Spinal cord (tissue), 10 donors: ENCODE measurements at places on chromosomes 12 and 14.

DNA sequence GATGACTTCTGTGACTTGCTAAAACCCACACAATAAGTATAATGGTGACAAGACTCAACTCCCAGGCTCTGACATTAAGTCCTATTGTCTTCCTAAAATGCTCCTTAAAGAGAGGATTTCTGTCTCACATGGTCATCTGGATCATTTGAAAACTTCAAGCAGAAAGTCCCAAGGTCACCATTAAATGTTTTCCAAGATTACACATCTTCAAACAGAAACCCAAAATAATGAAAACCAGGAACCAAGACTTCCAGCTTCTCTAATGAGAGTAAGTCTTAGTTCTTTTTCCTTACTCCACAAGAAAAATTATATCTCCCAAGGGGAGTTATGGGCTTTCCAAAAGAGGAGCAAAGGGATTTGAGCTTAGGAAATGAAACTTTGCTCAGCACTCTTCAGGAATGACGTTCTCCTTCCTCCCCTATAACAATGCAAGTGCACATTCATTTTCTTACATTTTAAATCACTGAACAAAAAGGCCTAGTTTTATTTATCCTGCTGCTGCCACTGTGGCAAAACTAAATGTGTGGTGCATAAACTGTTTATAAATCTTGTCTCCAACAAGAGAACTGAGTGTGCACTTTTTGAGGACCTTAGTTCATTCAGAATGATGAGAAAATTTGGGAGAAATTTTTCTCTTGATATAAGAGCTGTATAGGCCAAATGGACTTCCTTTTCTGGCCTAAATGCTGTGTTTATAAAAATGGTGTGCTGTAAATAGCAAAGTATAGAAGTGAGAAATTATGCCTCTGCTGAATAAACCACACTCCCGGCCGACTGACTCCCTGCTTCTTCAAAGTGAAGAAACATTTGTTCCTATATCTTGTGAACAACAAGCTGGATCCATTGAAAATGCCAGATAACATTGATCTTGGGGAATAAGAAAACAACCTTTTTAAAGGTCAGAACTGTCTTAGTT lies 148.4 kb upstream of the PLEKHG7 start:
- no peak for DNase-seq

GRCh38 chr14:54774824-54775223 lies 127.8 kb downstream of the GCH1 start:
- DNase-seq = no peak

GRCh38 chr12:124792961-124793441 lies 70.7 kb downstream of the SCARB1 start:
- DNase-seq = peak; percentile 41

- DNase-seq = no peak
These were observed 9.0 kb downstream of the SLC25A47 start for GRCh38 chr14:100332071-100332639.

GRCh38 chr12:64696080-64696741 lies 63.0 kb downstream of the GNS start:
- peak; percentile 61 for DNase-seq

DNA sequence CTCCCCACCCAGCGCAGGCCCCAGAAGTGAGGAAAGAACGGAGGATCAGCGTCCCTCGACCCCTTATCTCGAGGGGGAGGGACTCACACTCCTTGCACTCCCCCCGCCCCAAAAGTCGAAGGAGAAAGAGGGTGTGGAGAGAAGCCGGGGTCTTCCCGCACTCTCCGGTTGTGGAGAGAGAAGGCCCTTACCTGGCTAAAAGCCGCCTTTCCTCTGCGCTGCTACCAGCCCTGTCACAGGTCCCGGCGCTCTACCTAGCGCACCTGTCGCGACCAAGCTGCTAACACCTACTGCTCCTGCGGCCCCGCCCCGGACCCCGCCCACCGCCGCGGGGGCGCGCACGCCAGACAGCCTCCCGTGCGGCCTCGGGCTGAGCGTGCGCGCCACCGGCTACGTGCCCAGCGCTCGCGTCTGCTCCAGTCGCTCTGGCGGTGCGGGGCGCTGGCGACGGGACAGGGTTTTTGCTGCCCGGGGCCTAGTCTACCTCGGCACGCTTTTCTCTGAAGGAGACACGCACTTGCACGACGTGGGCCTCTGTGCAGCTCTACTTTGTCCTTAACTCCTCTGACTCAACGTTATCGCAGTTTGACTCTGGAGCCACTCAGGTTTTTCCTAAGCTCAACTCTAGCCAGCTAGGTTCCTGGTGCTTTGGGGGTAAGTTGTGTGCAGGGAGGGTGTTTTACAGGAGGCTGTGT lies at the start of gene LIMA1:
LIMA1 (minus strand) TSS at position 292 of the 695 bp plus-strand sequence. CDS start 34,769 bp downstream, outside the sequence.
- peak; percentile 96 for DNase-seq

DNA sequence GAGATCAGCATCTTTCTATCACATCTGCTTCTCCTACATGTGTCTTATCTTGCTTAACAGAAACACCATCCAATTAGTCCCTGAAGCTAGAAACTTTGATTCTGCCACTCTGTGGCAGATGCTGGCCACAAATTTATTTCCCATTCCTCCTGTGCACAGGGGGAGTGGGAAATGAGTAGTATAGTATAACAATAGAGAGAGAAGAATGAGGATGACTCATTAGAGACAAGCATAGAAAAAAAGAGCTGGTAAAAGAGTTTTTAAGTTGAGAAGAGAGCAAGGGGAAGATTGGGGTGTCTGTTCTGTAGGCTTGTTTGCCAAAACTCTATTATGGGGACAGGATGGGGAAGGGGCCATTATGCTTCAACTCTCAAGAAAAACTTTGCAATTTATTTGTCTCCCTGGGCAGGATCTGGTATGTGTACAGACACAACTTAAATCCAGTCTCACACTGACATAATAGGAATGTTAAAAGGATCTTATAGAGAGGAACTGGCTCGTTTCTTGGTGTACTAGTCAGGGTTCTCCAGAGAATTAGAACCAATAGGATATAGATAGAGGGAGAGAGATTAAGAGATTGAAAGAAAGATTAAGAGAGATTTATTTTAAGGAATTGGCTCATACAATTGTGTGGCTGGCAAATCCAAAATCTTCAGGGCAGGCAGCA lies 142.6 kb upstream of the CPSF6 start:
- DNase-seq = peak; percentile 30

GRCh38 chr12:75998292-75999063 lies 33.1 kb downstream of the PHLDA1 start:
- no peak for DNase-seq

DNA sequence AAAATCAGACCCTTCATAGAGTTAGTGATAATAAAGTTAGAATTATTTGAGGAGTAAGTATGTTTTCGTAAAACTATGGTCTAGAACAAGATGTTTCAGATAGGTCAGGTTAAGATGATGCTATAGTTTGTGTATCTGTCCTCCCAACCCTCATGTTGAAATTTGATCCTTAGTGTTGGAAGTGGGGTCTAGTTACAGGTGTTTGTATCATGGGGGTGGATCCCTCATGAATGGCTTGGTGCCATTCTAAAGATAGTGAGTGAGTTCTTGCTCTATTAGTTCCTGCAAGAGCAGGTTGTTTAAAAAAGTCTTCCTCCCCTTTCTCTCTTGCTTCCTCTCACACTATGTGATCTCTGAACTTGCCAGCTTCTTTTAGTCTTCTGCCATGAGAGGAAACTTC lies 707.3 kb upstream of the FOXG1 start:
- DNase-seq = no peak

DNA sequence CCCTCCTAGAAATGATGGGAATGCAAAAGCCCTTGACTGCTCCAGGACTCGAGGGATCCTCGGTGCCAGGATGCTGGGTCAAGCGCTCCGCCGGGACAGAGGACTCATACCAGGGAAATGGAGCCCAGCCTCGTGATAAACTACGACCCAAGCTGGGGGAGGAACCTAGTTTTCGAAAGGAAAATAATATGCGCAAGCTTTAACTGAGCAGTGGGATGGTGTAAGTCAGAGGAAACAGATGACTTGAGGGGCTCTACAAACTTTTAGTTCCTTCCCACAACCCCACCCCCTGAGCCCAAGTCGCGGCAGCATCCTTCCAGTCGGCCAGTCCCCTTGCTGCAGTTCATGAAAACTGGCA lies 654 bp upstream of the SUPT16H start:
- no peak for DNase-seq

DNA sequence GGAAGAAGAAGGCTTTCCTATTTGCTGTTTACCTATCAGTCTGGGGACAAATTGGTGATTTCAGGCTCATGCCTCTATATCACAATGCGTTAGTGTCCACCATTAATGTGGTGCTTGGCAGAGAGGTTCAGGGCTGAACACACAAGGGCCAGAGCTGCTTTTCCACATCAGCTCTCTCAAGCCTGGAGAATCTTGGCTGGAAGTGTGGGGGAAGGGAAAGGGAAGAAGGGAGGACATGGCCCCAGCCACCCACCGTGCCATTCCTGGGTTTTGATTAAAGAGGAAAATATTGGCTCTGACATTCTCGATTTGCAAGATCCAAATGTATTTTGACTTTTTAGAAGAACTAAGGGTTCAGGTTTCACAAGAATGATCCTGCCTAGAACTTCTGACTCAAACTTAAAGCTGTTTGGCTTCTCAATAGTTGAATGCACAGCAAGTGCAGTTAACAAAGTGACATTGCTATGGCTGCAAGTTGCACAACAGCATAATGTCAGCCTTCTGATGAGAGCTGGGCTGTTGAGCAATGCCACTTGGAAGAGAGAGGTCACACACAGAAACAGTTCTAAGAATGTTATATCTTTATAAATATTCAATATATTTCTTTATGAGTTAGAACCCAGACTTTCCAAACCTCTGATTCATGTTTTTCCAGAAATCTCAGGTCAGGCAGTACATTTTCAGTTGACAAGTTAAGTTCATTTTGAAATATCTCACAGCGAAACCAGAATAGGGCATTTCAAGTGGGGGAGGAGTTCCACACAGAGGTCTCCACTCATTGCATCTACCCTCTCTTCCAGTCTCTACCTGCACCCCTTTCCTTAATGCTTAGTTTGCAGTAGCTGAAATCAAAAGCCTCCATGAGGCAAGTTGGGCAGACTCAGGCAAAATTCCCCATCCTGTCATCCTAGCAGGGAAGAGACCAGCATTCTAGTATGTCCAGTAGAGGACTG lies 25.3 kb downstream of the IGF1 start:
- DNase-seq = no peak

DNA sequence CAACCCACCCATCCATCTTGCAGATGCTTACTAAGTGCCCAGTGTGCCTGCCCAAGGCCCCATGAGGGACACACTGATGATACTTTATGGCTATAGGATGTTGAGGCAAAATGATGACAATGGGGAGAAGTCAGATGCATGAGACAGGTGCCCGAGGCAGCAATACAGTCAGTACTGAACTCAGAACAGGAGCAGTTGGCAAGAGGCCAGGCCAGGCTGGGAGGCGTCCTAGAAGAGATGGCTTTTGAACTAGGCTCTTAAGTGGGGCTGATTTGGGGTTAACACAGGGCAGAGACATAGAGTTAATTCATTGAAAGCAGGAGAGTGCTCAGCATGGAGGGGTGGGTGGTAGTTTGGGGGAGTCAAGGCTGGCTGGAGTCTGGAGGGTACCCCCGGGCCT lies 15.6 kb downstream of the PLBD2 start:
- DNase-seq = no peak

- no peak for DNase-seq
These were observed 245.4 kb downstream of the DUSP6 start for GRCh38 chr12:89106950-89107349.

DNA sequence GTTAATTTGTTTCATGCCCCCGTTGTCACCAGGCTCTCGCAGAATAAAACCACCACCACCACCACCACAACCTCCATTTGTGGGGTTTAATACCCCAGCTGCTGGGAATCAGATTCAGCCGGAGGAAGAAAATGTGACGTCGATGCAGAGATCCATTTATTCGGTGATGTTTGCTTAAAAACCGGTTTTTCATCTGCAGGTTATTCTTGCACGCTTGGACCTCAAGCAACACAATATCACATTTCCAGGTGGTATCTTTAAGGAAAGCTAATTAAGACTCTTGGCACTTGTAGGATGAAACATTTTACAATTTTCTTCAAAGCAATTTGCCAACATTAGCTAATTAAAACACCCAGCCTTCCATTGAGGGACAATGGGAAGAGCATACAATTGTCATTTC lies 39.8 kb downstream of the SPRING1 start:
- no peak for DNase-seq

GRCh38 chr12:99611117-99611516 lies 36.4 kb upstream of the GARIN6 start:
- DNase-seq = no peak

DNA sequence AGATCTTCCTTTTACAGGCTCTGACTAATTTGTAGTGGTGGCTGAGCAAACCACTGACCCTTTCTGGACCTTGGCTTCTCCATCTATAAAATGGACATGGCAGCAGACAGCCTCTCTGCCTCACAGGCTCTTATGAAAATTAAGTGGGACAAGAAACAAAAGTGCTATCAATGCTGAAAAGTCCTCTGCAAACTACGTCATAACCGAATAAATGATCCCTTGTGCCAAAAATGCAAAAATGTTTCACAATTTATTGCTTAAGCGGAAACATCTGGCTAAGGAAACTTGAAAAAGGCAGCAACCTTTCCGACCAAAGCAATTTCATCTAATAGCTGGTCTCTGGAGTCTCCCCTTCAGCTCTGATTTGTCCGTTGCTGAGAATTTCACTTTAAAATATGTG lies 108.5 kb upstream of the PLXNC1 start:
- DNase-seq = no peak

DNA sequence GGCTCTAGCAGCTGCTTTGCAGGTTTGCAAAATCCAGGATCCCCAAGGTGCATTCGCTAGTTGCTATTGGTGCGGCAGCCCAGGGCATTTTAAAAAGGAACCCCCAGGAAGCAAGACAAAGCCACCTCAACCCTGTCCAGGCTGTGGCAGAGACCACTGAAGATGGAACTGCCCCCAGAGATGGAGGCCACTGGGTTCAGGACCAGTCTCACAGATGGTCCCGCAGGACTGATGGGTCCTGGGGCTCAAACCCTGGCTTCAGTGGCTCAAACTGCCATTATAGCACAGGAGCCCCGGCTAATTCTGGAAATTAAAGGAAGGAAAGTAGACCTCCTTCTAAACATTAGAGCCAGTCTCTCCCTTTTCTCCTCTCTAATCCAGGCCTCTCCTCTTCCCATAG lies 79.8 kb upstream of the TSPAN11 start:
- DNase-seq = no peak

GRCh38 chr14:50835280-50835679 lies 4.3 kb upstream of the NIN start:
- no peak for DNase-seq

- no peak for DNase-seq
These were observed 245.7 kb downstream of the CEP128 start for GRCh38 chr14:80695869-80696268.

DNA sequence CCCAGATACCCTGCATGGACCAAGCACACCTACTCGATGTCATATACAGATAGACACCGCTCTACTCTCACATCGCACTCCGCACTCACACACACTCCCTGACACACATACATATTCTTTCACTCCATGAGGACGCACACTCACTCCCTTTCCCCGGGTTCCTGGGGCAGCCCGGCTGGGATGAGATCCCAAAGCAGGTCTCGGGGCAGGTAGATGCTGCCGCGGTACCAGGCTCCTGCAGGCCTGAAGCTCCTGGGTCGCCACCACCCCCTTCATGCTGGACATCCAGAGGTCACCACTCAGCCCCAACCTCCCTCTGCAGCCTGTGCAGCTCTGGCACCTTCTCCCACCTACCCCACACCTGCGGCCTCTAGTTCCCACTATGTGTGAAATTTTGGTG lies 2.3 kb downstream of the C1QL4 start:
- no peak for DNase-seq

- no peak for DNase-seq
These were observed 90.9 kb upstream of the PTHLH start for GRCh38 chr12:28063355-28063880.

GRCh38 chr12:32336261-32336660 lies 63.1 kb upstream of the FGD4 start:
- DNase-seq = no peak
